ENCODE measurements at places on chromosomes 2 and 18.

- no peak for DNase-seq
Observed at GRCh38 chr2:202780514-202781021, 91.0 kb downstream of the ICA1L start.

GRCh38 chr2:227447606-227448005 is 24.4 kb upstream of the AGFG1 start:
- no peak for DNase-seq

- DNase-seq = peak; percentile 51
Observed at GRCh38 chr2:112055730-112056625, 909 bp downstream of the TMEM87B start.

GRCh38 chr2:7513834-7514233 is 596.6 kb downstream of the RNF144A start:
- no peak for DNase-seq

GRCh38 chr2:142423603-142424002 is 292.8 kb upstream of the LRP1B start:
- DNase-seq = no peak

DNA sequence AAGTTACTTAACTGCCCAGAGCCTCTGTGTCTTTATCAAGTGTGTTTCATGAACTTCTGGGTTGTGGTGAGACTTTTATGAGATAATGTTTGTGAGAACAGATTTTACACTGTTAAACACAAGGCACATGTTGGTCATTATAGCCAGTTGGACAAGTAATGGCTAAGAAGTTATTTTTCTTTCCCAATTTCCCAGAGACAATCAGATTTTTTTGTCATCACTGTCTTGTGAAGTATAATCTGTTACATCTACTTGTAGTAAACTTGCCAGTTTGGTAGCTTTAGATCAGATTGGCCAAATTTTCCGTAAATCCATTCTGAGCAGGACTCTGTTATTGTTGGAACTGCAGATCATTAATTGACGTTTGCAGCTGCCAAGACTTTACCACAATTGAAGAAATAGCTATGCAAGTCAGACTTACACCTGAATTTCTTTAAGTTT is 838.8 kb downstream of the SLC4A3 start:
- DNase-seq = no peak

- no peak for DNase-seq
Observed at GRCh38 chr2:74658516-74658915, 4.5 kb downstream of the SEMA4F start.

- no peak for DNase-seq
Observed at GRCh38 chr2:64142741-64143168, 1.5 kb downstream of the PELI1 start.

DNA sequence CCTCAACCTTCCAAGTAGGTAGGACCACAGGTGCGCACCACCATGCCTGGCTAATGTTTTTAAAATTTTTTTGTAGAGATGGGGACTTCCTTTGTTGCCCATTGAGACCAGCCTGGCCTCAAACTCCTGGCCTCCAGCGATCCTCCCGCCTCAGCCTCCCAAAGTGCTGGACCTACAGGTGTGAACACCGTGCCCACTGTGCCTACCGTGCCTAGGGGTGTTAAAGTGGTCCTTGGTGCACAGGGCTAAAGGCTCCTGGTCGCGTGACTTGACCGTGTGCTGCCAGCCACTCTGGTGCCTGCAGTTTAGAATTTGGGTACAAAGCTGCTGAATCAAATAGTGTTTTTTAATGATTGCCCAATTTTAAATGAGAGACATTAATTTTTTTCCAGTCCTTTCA is 51.0 kb upstream of the KCNG2 start:
- no peak for DNase-seq

- DNase-seq = no peak
Observed at GRCh38 chr18:73679941-73680712, 467.5 kb downstream of the FBXO15 start.

DNA sequence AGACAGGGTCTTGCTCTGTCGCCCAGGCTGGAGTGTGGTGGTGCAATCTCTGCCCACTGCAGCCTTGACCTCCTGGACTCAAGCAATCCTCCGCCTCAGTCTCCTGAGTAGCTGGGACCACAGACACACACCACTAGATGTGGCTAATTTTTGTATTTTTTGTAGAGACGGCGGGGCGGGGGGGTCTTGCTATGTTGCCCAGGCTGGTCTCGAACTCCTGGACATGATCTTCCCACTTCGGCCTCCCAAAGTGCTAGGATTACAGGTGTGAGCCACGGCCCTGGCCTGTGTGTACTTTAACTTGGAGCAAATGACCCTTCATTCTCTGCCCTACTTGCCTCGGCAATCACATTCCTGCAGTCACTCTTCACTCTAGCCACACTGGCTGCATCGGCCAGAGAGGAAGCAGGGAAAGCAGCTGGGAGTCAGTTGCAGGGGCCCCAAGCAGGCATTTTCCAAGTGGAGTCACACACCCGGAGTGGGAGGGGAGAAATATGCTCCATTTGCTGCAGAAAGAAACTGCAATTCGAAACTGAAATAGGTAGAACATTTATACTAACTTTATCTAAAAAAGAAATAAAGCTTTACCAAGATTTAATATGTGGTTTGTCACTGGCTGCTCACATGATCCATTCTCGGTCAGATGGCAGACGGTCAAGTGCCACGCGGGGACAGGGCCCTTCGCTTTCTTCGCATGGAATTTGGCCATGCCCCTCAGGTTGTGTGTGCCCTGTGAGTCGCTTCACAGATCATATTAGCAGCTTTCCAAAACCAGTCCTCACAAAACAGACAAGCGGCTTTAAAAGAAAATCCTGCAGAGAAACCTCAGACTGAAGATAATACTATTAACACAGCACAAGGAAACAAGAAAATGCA is 37.1 kb downstream of the FAM161A start:
- no peak for DNase-seq

GRCh38 chr2:54598347-54599325 is 124.8 kb upstream of the EML6 start:
- no peak for DNase-seq

- DNase-seq = no peak
Observed at GRCh38 chr2:64052463-64053241, 33.4 kb upstream of the VPS54 start.

GRCh38 chr2:2940061-2940460 is 437.6 kb downstream of the EIPR1 start:
- DNase-seq = no peak

- no peak for DNase-seq
Observed at GRCh38 chr18:25805939-25806338, 284.5 kb downstream of the SS18 start.

DNA sequence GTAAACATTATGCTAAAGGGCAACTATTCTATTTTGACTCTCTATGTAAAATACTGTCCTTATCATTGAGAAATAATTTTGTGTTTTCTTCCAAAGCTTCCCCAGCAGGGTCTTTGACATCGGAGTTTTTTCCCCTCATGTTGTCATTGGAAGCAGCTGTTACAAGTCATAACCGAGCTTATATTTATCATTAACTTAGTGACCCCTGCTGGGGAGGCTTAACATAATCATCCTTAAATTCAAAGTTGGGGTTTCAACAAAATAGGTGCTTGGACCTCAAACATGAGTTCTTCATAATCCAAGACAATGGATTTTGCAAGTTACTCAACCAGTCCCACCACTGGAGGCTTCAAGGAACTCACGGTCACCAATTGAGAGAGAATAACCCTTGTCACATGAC is 330.9 kb downstream of the DCC start:
- peak; percentile 10 for DNase-seq

DNA sequence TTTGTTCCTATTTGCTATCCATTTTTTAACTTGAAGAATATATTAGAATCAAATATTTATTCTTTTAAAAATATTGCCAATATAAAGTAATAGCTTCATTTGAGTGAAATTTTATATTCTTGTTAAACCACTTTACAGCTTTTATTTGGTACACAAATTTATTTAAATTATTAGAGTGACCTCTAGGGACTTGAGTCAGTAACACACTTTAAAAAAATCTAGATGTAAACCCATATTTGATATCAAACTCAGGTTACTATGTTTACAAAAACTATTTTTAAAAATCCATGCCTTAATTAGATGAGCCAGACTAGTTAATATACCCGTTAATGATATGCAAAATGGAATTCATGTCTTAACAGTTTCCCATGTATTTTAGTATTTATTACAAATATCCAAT is 134.6 kb downstream of the MAP4K4 start:
- no peak for DNase-seq

- no peak for DNase-seq
Observed at GRCh38 chr2:200943527-200944105, 19.8 kb downstream of the ORC2 start.

- no peak for DNase-seq
Observed at GRCh38 chr2:195392446-195393336, 264.3 kb upstream of the SLC39A10 start.

- DNase-seq = no peak
Observed at GRCh38 chr2:167475791-167476190, 587.5 kb downstream of the XIRP2 start.

- no peak for DNase-seq
Observed at GRCh38 chr2:126895336-126895735, 3.4 kb upstream of the TEX51 start.

GRCh38 chr2:119934319-119934718 is 78.6 kb upstream of the EPB41L5 start:
- DNase-seq = no peak

DNA sequence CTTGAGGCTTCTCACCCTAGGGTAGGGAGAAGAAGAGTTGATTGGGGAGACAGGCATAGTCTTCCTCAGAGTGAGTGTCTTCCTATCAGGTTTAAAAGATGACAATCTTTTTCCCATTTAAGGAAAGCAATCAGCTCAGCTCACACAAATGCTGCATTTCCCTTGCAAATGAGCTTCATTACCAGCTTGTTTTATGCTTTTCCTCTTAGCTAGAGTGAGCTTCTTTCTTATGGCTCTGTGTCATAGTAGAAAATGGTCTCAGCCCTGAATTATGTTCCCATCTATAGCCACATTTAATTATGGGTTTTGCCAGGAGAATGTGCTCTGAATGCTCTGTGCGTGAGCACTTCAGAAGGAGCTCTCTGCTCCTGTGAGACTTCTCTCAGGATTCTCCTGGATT is 112.8 kb upstream of the NCK2 start:
- no peak for DNase-seq

DNA sequence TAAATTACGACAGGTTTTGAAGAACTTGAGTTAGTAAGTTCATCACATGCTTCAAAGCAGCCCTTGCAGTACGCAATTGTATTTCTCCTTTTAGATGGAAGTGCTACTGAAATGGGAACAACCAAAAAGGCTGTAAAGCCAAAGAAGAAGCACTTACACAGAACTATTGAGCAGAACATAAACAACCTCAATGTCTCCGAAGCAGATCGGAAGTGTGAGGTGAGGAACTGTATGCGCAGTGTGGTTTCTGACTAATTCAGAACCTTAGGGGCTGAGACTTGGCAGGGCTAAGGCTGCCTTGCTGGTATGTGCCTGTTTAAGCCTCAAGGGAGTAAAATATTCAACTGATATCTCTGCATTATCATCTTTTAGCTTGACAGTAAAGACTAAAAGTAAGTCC is 8.4 kb downstream of the NCAPH start:
- peak; percentile 9 for DNase-seq

GRCh38 chr2:157180359-157180758 is 77.1 kb upstream of the GALNT5 start:
- DNase-seq = no peak

GRCh38 chr2:123502931-123503330 is 522.2 kb upstream of the CNTNAP5 start:
- no peak for DNase-seq

- DNase-seq = no peak
Observed at GRCh38 chr18:7164323-7165004, 46.9 kb upstream of the LAMA1 start.

- no peak for DNase-seq
Observed at GRCh38 chr2:124835331-124835730, 810.2 kb downstream of the CNTNAP5 start.

GRCh38 chr2:38771632-38772031 is 6.4 kb upstream of the GEMIN6 start:
- DNase-seq = no peak

DNA sequence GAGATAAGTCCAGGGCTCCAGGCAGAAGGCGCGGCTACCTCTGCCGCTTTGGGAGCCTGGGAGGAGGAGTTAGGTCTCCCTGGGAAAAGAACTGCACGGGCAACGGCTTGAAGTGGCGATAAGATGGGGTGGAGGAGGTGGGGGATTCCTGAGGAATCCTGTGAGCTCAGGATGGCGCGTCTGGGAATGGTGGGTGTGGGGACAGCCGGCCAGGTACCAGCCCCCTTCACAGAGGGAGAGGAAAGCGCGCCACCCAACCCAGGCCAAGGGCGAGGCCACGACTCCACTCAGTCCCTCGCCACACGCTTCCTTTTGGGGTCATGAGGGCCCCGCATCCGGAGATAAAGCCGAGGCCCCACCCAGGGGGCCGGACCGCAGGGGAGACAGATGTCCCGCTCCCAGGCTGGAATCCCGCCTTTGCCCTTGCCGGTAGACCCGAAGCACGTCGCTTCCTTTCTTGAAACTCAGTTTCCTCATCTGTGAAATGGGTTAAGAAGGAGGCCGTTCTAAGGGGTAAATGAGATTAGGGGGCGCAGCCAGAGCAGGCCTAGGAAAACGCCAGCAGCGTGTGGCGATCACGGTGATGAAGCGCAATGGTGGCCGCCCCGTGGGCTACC is 1.7 kb upstream of the CTDSP1 start:
- peak; percentile 60 for DNase-seq

DNA sequence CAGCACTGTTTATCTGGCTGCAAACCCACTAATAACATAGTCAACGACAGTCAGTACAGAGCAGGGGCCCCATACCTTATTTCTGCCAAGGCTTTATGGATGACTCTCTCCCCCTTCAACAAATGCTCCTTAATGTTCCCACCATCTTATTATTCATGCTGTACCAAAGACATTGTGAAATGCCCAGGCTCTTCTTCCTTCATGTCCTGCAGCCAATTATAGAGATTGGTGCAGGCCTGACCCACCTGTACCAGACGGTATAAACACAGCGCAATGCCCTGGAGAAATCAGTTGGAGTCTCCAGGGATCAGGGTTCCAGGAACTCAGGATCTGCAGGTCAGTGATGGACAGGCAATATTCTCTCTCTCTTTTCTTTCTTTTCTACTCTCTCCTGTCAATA is at the start of gene IL1F10:
Gene IL1F10, plus strand, starts transcription at position 290 of the 400 bp plus-strand sequence. CDS start 4,769 bp downstream, outside the sequence.
- no peak for DNase-seq

DNA sequence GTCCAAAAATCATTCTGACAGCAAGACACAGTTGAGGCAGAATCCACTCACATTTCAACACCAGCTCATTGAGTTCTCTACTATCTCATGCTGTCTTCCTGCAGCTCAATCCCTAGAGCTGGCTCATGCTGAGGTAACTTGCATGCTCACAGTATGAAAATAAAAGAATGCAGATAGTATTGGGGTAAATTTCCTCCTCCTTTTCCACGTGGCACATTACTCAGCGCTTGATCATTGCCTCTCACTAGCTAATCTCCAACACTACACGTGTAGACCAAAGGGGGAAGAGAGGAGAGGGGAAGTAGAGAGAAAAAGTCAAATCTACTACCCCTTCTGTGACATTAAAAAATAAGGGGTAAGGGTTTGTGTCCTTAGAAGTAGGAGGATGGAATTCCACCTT is 300.6 kb downstream of the AFF3 start:
- no peak for DNase-seq

GRCh38 chr2:16389611-16390010 is 276.0 kb downstream of the CYRIA start:
- DNase-seq = no peak

- no peak for DNase-seq
Observed at GRCh38 chr18:45335282-45336043, 279.8 kb upstream of the SLC14A2 start.

All from hippocampal formation (tissue), 2 donors.